ENCODE measurements at places on chromosomes 4 and X.

GRCh38 chr4:42339935-42340406 lies 57.3 kb upstream of the SHISA3 start:
- H3K4me3 ChIP-seq = no peak overlapping the region
- no peaks in the 10 kb centered on the region for H3K27me3 ChIP-seq
- H3K4me1 ChIP-seq = no peaks in the 10 kb centered on the region
- no peaks in the 10 kb centered on the region for H3K36me3 ChIP-seq
- peak overlapping the region; percentile 49 for H3K27ac ChIP-seq
- peak; percentile 84 for DNase-seq

DNA sequence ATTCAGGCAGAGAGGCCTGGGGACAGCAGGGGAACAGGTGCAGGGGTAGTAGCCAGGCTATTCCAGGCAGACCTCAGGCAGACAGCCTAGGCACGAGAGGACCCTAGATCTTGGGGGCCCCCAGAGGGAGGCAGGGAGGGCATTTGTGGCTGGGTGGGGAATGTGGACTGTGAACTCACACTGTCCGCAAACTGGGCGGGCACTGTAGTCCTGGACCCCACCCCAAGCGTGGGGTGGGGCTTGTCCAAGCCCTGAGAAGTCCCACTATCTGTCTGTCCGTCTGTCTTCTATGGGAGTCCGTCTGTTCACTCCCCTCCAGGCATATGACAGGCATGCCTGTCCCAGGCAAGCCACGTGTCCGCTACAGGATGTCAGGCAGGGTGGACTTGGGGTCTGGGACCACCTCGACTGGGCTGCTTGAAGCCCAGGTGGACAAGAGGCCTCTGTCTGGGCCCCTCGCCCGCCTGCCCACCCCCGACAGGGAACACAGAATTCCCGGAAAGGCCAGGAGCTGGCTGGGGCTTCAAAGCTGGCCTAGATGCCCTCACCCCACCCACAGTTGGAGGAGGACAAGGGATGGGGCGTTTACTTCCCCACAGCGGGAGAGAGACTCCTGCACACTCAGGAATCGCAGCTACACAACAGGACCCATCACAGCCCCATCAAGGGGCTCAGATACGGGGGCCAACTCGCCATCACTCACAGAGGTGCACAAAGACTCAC lies at the start of gene SLC38A5:
SLC38A5 (minus strand) TSS at position 151 of the 723 bp plus-strand sequence. CDS start 2,336 bp downstream, outside the sequence.
- DNase-seq = no peak
- no peak within 1 kb of the TSS for H3K27ac ChIP-seq
- no peaks in the 10 kb centered on the region for H3K27me3 ChIP-seq
- H3K36me3 ChIP-seq = no peaks in the 10 kb centered on the region

GRCh38 chr4:102878901-102879300 lies 10.1 kb downstream of the CISD2 start:
- no peaks in the 10 kb centered on the region for H3K4me1 ChIP-seq
- no peaks in the 10 kb centered on the region for H3K27me3 ChIP-seq
- no peak overlapping the region for H3K27ac ChIP-seq
- no peak overlapping the region for H3K4me3 ChIP-seq
- DNase-seq = no peak

DNA sequence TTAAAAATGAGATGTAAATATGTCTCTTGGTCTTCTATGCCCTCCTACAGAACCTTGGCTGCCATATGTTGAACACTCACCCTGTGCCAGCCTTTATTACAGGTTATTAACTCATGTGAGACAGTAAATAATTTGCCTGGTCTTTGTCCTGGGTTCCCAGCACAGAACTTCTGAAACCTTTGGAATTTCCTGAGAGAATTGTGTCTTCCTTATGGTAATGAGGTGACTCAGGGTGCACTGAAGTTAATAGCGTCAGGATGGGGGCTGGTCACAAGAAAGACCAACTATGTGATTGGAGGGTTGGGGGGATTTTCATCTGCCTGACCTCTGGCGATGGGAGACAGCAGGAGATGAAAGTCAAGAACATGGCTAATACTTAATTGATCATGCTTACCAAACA lies 289.8 kb upstream of the STS start:
- no peak overlapping the region for H3K4me3 ChIP-seq
- H3K4me1 ChIP-seq = no peaks in the 10 kb centered on the region
- DNase-seq = no peak
- H3K36me3 ChIP-seq = no peaks in the 10 kb centered on the region
- no peak overlapping the region for H3K27ac ChIP-seq

GRCh38 chr4:183099537-183100297 lies 660 bp downstream of the WWC2 start:
- DNase-seq = no peak
- H3K4me3 ChIP-seq = peak overlapping the region; percentile 91
- no peaks in the 10 kb centered on the region for H3K36me3 ChIP-seq
- no peaks in the 10 kb centered on the region for H3K27me3 ChIP-seq

DNA sequence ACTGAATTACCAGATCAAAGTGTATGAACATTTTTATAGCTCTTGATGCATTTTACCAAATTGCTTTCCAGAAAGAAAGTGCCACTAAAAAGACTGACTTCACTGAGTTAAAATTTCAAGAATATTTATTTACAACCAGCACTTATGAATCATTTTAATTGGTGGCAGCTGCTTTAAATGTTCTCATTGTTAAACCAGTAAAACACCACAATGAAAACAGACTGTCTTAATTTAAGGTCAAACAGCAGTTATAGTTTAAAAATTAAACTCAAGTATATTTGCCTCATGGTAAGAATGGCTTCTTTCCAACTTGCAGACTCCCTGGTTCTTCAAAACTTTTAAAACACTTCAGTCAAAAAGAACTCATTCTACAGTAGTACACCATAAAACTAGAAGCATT lies 36.9 kb downstream of the AMMECR1 start:
- no peaks in the 10 kb centered on the region for H3K27me3 ChIP-seq
- no peak for DNase-seq
- H3K4me1 ChIP-seq = no peaks in the 10 kb centered on the region
- H3K36me3 ChIP-seq = no peaks in the 10 kb centered on the region

DNA sequence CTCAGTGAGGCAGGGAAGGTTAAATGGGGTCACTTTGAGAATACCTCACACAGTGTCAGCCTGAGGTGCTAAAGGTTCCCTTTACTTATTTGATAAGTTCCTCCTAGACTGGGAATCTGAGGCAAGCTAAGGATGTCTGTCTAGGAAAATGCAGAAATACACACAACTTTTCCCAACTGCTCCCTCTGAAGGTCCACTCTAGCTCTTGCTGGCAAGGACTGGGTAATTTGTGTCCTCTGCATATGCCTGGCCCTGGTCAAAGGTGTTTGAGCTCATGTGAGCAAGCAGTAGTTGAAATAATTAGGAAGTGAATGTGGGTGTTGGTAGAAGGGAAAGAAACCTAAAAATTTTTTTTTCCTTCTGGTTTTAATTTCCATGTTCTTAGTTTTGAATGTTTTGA lies 21.3 kb downstream of the TXLNG start:
- peaks cover 9% of the 10 kb centered on the region for H3K4me1 ChIP-seq
- H3K27ac ChIP-seq = peak overlapping the region; percentile 12
- H3K4me3 ChIP-seq = peak overlapping the region; percentile 29
- no peak for DNase-seq
- H3K27me3 ChIP-seq = no peaks in the 10 kb centered on the region

Measured in right atrium auricular region (tissue), 2 donors.